B cell (primary cell): ENCODE measurements at places on chromosomes 2 and 18. TPM values are rescaled to one million over a fixed set of nuclear protein-coding genes. Genes with fewer than 3 reads are reported as not detected.

Gene KCNIP3
- not detected in 2 replicates for polyA plus RNA-seq

Gene SIX2
- not detected in 2 replicates for polyA plus RNA-seq

GRCh38 chr2:178072383-178073301 lies at the start of gene PDE11A:
PDE11A (minus strand) TSS chr2:178072777; CDS start chr2:178072437, 340 bp downstream.
- no peak within 1 kb of the TSS for H3K4me3 ChIP-seq
- no peak within 1 kb of the TSS for H3K27ac ChIP-seq
- DNase-seq = no peak

DNA sequence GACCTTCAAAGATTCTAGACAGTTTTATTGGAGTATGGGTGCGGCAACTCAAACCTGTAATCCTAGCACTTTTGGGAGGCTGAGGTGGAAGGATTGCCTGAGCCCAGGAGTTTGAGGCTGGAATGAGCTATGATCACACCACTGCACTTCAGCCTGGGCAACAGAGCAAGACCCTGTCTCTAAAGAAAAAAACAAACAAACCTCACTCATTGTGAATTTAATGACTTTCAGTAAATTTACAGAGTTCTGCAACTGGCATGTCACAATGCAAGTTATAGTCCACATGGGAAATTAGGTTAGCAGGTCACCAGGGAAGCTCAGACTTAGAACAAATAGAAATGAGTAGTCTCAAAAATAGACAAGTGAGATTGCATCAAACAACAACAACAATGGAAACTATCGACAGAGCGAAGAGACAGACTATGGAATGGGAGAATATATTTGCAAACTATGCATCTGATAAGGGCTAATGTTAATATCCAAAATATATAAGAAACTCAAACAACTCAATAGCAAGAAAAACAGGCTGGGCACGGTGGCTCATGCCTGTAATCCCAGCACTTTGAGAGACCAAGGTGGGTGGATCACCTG lies 6.7 kb upstream of the NRBP1 start:
- H3K4me3 ChIP-seq = no peak overlapping the region
- no peak overlapping the region for H3K27ac ChIP-seq
- no peak for DNase-seq
- no peaks in the 10 kb centered on the region for H3K27me3 ChIP-seq

DNA sequence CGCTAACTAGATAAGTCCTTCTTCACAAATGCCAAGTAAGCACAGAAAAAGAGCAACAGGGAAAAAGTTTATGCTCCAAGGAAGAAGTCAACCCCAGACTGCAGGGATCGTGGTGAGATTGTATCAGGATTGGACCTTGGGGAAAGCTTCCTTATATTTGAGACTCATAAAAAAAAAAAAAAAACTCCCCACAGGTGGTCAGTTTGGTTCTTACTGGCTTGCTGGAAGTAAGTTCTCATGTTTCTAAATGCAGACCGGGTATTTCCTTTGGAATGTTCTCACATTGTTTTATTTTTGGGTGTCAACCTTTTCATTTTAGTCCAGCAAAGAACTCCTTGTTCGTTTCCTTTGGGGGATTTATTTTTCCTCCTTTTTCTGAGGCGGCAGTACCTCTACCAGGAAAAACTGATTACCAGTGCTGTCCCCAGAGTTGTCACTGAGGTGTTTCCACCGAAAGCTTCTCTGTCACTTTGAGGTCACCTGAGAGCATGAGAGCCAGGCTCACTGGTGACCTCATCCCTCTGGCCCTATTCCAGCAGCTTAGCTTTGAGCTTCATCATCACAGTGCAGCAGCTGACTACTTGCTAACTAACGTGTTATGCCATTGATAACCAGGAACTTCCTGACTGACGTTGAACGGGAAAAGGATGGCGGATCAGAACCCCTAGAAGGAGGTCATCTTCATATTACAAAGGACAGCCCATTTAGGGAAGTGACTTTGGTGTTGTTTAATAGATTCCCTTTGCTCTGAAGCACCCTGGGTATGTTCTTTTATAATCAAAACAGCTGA lies 16.8 kb upstream of the ATP8B1 start:
- no peak overlapping the region for H3K27ac ChIP-seq
- no peaks in the 10 kb centered on the region for H3K27me3 ChIP-seq
- no peaks in the 10 kb centered on the region for H3K36me3 ChIP-seq
- no peak overlapping the region for H3K4me3 ChIP-seq
- H3K4me1 ChIP-seq = no peaks in the 10 kb centered on the region

DNA sequence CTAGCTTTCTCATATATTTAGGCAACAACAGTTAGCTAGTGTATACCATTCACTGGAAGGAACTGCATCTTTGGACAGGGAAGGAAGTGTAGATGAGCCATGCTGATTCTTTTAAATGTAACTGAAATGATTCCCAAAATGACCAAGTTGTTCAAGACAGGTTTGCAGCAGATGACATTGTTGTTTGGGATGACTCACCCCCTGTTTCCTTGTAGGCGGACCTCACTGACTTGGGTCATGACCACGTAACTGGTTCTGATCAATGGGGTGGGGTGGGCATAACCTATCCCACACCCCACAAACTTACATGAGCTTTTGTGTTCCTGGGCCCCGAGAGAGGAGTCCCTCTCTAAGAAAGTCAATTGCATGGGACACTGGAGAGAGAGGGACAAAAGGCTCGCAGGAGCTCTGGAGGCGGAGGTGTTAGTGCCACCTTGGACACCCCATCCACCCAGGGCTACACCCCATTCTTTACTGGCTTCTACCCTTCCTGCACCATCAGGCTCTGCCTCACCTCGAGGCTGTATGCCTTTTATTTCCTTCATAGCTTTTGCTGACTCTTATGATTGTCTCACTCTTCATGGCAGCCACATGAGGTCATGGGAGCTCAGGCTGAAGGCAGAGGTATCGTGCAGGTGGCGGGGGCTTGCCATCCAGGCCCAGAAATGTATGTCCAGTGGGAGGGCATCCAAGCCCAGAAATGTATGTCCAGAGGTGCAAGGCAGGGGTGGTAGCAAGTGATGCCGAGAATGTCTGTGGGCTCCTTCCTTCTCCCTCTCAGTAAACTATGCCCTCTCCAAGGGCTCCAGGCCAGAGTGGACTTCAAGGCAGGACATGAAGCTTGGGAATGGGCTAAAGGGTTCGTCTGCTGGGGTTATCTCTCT lies 108.0 kb downstream of the TWIST2 start:
- no peaks in the 10 kb centered on the region for H3K4me1 ChIP-seq
- no peak overlapping the region for H3K4me3 ChIP-seq
- peaks cover 8% of the 10 kb centered on the region for H3K27me3 ChIP-seq
- no peak for DNase-seq
- H3K27ac ChIP-seq = no peak overlapping the region

- H3K27ac ChIP-seq = no peak overlapping the region
- no peak for DNase-seq
- no peaks in the 10 kb centered on the region for H3K27me3 ChIP-seq
- no peaks in the 10 kb centered on the region for H3K36me3 ChIP-seq
- no peak overlapping the region for H3K4me3 ChIP-seq
- H3K4me1 ChIP-seq = no peaks in the 10 kb centered on the region
Observed at GRCh38 chr2:14324308-14324707, 308.2 kb upstream of the LRATD1 start.

Gene SCYGR4
- not detected in 2 replicates for polyA plus RNA-seq

Gene COL4A4
- 3.5 and 6.2 TPM in 2 replicates for polyA plus RNA-seq

Gene PLGLB1
- polyA plus RNA-seq = 1.7 and 2.7 TPM in 2 replicates

DNA sequence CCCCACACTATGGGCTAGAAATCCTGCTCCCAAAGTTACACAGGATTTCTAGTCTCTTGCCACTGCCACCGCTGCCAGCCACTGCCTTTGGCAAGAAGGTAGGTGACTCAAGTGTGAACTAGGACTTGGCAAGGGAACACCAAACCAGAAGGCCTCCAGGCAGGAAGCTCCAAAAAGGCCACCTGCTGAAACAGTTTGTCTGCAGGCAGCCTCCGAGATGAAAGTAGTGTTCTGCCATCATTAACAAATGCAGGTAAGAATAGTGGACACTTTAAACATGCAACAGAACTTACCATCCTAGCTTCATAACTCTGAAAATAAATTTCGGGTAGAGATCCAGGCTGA lies 3.9 kb downstream of the ANKRD44 start:
- no peak overlapping the region for H3K4me3 ChIP-seq
- H3K27me3 ChIP-seq = no peaks in the 10 kb centered on the region
- peaks cover 71% of the 10 kb centered on the region for H3K4me1 ChIP-seq
- peak overlapping the region; percentile 86 for H3K27ac ChIP-seq

Gene MC2R
- not detected in 2 replicates for polyA plus RNA-seq
